ENCODE measurements at places on chromosomes 5 and 9. TPM values are rescaled to one million over a fixed set of nuclear protein-coding genes. Genes with fewer than 3 reads are reported as not detected.

The TLN1 gene
- 497 TPM for total RNA-seq

The PPP3R2 gene
- total RNA-seq = not detected

DNA sequence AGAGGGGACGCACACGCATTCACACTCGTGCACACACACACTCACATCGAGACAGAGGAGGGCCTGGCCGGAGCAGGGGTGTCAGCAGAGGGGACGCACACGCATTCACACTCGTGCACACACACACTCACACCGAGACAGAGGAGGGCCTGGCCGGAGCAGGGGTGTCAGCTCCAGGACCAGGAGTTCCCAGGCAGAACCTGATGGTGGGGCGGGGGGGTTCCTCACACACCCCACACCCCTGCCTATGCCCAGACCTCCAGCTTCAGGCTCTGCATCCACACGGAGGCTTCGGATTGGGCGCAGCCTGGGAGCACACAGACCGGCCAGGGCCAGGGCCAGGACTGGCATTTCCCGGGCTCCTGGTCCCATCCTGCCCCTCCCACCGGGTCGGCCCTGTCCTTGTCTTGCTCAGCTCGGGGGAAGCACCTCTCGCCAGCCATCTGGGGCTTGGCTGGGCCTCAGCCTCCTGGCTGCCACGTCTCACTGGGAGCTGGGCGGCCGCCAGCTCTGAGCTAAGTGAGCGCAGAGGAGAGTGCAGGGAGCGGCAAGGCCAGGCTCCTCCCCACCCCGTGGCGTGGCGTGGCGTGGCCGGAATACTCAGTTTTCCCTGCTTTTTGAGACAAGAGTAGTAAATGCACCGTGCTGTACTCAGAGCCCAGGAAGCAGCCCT, 31.3 kb downstream of the ADAMTS2 start:
- H3K4me3 ChIP-seq = no peak overlapping the region
- no peaks in the 10 kb centered on the region for H3K27me3 ChIP-seq
- H3K36me3 ChIP-seq = no peaks in the 10 kb centered on the region
- H3K4me1 ChIP-seq = no peaks in the 10 kb centered on the region
- peak; percentile 68 for DNase-seq
- peak overlapping the region; percentile 79 for H3K27ac ChIP-seq

GRCh38 chr5:12679731-12680130, 775.5 kb upstream of the CTNND2 start:
- no peaks in the 10 kb centered on the region for H3K36me3 ChIP-seq
- H3K27ac ChIP-seq = no peak overlapping the region
- H3K4me3 ChIP-seq = no peak overlapping the region

DNA sequence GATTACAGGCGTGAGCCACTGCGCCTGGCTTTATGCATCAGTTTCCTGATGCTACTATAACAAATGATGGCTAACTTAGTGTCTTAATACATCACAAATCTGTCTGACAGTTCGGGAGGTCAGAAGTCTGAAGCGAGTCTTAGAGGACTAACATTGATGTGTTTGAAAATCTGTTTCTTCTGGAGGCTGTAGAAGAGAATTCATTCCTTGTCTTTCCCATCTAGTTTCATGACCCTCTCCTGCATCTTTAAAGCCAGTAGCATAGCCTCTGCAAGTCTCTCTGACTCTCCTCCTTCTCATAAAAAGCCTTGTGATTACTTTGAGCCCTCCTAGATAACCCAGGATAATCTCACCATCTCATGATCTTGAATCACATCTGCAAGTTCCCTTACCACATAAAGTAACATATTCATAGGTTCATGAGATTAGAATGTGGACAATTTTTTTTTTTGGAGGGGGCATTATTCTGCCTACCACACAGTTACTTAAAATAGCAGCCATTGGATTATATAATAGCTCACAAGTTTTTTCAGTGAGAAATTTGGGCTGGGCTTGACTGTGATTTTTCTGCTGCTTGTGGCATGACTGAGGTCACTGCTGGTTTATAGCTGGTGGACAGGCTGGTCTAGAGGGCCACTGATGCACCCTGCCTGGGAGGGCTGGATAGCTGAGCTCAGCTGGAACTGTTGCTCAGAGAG, 134.8 kb downstream of the FBXL7 start:
- no peak overlapping the region for H3K4me3 ChIP-seq
- no peak for DNase-seq
- H3K27ac ChIP-seq = no peak overlapping the region
- no peaks in the 10 kb centered on the region for H3K4me1 ChIP-seq
- no peaks in the 10 kb centered on the region for H3K36me3 ChIP-seq
- no peaks in the 10 kb centered on the region for H3K27me3 ChIP-seq

- H3K4me3 ChIP-seq = peak overlapping the region; percentile 91
- H3K36me3 ChIP-seq = no peaks in the 10 kb centered on the region
- H3K27me3 ChIP-seq = no peaks in the 10 kb centered on the region
- H3K27ac ChIP-seq = peak overlapping the region; percentile 96
- H3K4me1 ChIP-seq = no peaks in the 10 kb centered on the region
Measured at GRCh38 chr9:113274474-113275156, 757 bp downstream of the CDC26 start.

DNA sequence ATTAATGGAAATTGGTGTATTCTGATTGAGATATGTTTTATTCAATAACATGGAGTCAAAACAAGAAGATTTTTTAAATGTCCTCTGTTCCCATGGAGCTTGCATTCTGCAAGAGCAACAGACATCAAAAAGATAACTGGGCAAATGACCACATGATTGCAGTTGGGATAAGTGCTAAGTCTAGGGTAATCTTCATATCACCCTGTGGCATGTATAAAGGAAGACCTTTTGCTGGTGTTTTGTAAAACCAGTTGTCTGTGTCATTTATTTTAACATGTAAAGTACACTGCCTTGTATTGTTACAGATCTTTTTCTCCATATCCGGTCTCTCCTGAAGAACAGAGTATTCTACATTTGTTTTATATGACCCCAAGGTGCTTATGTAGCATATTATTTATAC, 44.0 kb downstream of the PTCD2 start:
- no peaks in the 10 kb centered on the region for H3K36me3 ChIP-seq
- H3K4me1 ChIP-seq = no peaks in the 10 kb centered on the region
- no peak overlapping the region for H3K27ac ChIP-seq
- H3K27me3 ChIP-seq = no peaks in the 10 kb centered on the region

Data from breast epithelium (tissue), 4 donors.